ENCODE measurements at places on chromosomes 12 and 14. TPM values are rescaled to one million over a fixed set of nuclear protein-coding genes. Genes with fewer than 3 reads are reported as not detected.

DNA sequence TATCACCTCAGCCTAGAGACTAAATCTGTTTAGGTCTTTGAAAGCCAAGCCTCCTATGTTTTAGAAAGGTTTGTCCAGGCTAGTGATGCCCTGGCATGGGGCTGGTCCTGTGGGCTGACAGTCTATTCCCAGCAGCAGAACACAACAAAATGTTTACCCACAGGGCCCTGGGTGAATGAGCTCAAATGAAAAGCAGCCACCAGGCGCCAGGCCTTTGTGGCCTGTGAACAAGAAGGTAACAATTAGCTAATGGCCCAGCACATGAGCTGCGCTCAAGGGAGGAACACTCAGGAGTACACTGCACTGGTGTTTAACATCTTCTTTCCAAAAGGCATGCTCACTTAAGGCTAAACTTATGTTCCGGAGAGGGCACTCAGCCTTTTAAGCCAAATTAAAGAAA lies 202.2 kb downstream of the MON2 start:
- H3K27ac ChIP-seq, result no peak overlapping the region
- 0 out of 2 replicates have a peak, but pooled peaks cover 4% of the 10 kb centered on the region for H3K27me3 ChIP-seq
- H3K4me3 ChIP-seq, result no peak overlapping the region
- no peak for DNase-seq

The LMNTD1 gene
- not detected for total RNA-seq

GRCh38 chr12:17076811-17077210 lies 470.8 kb upstream of the LMO3 start:
- no peaks in the 10 kb centered on the region for H3K27me3 ChIP-seq
- no peaks in the 10 kb centered on the region for H3K36me3 ChIP-seq
- DNase-seq, result no peak

DNA sequence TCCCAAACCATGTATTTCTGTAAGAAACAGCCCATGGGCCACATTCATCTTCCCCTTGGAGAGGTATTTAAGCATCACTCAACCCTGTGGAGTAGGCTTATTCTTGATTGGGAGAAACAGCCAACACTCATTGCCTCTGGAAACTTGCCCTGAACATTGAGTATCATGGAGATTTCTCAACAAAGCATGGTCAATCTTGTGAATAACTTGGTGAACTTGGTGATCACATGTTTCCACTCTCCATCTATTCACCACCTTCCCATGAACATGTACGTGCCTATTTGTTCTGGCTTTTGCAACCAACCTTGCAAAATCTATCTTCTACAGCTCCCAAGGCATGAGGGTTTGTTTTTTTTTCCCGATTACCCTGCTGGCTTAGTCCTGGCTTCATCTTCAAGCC lies 163.2 kb downstream of the PAH start:
- no peak for DNase-seq
- H3K4me3 ChIP-seq, result no peak overlapping the region
- H3K36me3 ChIP-seq, result no peaks in the 10 kb centered on the region

The MFAP5 gene
- total RNA-seq, result not detected

DNA sequence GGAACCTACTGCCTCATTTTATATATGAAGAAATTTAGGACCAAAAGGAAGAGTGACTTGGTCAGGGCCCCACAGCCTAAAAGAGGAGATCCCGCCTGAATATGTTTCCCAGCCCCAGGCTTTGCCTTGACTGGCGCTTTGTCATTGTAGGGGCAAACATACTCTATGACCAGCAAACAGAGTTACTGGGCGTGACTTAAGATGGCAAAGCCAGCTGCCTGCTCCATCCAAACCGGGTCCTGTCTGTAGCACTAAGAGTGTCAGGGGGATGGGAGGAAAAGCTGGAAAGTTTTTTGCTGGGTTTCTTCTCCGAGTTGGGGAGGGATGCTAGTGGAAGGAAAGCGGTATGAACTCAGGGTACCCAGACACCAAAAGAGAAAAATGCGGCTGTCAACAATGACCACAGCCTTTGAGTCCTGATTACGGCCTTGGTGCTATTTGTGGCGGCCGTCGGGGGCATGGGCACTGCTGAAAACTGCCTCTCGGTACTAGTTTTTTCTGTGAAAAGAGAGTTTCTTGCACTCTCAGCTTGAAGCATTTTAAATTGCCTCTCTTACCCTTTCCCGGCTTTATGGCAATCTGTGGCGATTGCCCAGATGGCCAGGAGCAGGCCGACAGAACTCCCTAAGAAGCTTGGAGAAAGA lies 82.7 kb downstream of the PRIMA1 start:
- no peak overlapping the region for H3K4me3 ChIP-seq
- H3K36me3 ChIP-seq, result no peaks in the 10 kb centered on the region
- H3K27ac ChIP-seq, result no peak overlapping the region
- peaks cover 41% of the 10 kb centered on the region for H3K4me1 ChIP-seq
- DNase-seq, result no peak

DNA sequence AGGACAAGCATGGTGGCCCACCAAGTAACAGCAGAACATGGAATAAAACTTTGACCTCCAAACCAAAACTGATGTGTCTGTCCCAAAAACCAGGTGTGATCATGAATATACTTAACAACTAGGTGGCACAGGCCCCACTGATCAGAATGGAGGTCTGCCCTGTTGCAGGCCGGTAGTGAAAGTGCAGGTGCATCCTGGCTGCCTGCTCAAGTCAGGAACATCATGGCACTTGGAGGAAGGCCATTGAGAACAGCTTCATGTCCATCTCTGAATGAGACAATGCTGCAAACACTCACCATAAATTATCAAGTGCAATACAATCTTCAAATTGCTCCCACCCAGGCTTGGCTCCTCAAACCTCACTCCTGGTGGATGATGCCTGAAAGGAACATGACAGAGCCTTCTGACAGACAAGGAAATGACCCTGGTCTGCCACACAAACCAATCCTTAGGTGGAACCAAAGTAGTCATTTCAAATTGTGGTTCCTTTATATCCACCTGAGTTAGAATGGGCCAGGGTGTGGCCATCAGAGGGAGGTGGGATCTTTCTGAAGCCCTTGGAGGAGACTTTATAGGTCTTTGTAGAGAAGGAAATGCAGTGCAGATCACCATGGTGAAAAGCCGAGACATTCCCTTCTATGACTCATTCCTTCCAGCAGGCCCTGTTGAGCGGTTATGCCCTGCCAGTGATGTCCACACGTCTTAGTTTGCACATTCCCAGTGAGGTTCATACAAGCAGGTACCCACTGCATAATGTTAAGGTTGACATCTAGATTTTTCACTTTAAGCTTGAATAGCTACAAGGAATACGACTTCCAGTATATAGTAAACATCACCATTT lies 36.0 kb downstream of the EGLN3 start:
- DNase-seq, result no peak
- H3K27me3 ChIP-seq, result no peaks in the 10 kb centered on the region
- H3K4me3 ChIP-seq, result no peak overlapping the region
- no peak overlapping the region for H3K27ac ChIP-seq

All from Karpas-422 (cell line).